ENCODE measurements at places on chromosomes 4 and X.

- DNase-seq = no peak
Observed at GRCh38 chr4:164591666-164592065, 162.3 kb upstream of the SMIM31 start.

DNA sequence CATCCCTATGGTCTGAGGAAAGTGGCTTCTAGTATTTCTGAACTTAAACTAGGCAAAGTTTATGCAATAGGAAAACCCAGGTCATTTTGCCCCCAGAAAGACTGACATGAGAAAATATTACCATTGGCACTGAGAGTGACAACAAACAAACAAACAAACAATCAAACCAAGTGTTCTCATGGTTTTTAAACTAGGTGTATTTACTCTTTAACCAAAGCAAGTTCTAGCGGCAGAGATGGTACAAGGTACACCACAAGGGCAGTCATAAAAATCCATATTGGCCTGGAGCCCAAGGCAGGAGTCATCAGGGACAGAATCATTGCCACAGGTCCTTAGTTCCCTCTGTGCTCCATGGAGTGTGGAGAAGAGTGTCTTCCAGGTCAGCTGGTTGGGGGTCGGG is 26.0 kb upstream of the ENPEP start:
- no peak for DNase-seq

DNA sequence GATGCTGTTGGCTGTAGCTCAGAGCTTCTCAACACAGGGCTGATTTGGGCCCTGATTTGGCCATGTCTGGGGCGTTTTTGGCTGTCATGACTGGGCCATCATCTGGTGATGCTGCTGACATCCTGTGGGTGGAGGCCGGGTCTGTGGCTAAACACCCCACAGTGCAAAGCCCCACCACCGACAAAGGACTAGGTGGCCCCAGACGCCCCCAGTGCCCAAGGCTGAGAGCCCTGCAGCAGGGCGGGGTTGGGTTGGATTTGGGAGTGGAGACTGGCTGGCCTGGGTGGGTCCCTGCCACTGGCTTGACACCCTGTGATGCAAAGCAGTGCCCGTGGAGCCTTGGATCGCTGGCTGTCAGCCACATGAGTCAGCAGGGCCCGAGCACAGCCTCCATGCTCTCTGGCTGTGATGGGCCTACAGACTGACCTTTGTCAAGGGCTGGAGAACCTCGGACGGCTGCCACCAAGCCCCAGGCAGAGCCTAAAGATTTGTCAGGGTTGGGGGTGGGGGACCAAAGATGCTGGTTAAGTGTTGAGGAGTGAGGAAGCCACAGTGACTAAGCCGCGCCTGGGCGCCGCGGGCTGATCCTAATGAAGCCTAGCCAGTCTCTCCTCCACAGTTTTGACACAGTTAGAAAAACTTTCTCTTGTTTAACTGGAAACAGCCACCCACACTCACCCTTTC is 28.3 kb downstream of the CYTL1 start:
- DNase-seq = peak; percentile 62

GRCh38 chrX:109776986-109777385 is 43.9 kb upstream of the ACSL4 start:
- DNase-seq = no peak

- DNase-seq = no peak
Observed at GRCh38 chr4:149728444-149728843, 87.2 kb downstream of the IQCM start.

GRCh38 chr4:39563346-39563847 is 36.2 kb upstream of the UGDH start:
- no peak for DNase-seq

DNA sequence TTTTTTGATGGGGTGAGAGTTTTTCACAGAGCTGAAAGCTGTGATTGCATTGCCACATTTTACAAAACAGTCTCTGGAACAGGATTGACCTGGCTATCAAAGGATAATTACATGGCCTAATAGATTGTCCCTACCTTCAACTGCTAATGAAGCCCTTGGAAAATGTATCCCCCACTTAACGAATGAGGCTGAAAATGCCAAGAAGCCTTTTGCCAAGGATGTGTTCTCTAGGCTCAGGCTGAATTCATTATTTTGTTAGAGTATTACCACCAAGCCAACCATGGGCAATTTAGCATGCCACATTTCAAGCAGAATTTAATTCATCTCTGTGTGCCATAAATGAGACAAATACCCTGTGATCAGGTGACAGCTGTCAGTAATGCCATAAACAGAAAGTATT is 35.5 kb downstream of the SHROOM3 start:
- DNase-seq = no peak

GRCh38 chrX:135632353-135632752 is 81.1 kb upstream of the CT45A1 start:
- no peak for DNase-seq

- DNase-seq = peak; percentile 78
Observed at GRCh38 chr4:184895012-184895695, 69.4 kb upstream of the ACSL1 start.
